Fibroblast of lung (primary cell): ENCODE measurements at places on chromosomes 13 and 19. TPM values are rescaled to one million over a fixed set of nuclear protein-coding genes. Genes with fewer than 3 reads are reported as not detected.

- no peak overlapping the region for H3K4me3 ChIP-seq
- DNase-seq: no peak
- H3K4me1 ChIP-seq: no peaks in the 10 kb centered on the region
- H3K36me3 ChIP-seq: no peaks in the 10 kb centered on the region
These were observed 363.1 kb upstream of the DACH1 start for GRCh38 chr13:72230131-72230530.

DNA sequence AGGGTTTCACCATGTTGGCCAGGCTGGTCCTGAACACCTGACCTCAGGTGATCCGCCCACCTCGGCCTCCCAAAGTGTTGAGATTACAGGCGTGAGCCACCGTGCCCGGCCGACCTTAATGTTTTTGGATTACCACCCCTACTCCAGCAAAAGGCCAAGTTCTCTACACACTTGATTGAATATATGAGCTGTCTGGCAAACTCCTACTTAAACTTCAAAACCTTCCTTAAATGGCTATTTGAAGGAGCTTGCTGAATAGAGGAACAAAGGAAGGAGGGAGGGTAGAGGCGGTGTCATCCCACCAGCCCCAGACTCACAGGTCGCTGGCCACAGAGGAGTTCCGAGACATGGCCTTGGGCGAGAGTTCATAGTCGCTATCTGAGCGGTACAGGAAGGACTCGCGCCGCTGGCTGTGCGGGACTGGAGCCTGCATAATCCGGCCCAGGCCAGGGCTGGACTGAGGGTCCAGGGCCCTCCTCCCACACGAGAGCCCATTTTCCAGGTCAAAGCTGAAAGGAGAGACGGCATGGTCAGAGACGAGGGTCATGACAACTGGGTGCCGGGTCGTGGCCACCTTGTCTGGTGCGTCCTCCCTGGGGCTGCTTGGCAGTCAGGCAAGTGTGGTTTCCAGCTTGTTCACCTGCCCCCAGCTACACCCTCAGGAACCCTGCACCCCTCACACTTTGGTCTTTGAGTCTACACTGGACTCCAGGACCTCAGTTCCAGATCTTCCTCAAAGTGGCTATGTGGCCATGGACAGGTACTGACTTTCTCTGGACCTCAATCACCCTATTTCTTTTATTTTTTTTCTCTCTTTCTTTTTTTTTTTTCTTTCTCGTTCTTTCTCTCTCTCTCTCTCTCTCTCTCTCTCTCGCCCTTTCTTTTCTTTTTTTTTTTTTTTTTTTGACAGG, 4.2 kb downstream of the PDE4C start:
- H3K27me3 ChIP-seq: no peaks in the 10 kb centered on the region
- DNase-seq: no peak
- no peak overlapping the region for H3K4me3 ChIP-seq
- no peak overlapping the region for H3K27ac ChIP-seq
- no peaks in the 10 kb centered on the region for H3K4me1 ChIP-seq

GRCh38 chr13:77065461-77066147, 38.6 kb upstream of the FBXL3 start:
- H3K4me1 ChIP-seq: peaks cover 2% of the 10 kb centered on the region
- no peaks in the 10 kb centered on the region for H3K27me3 ChIP-seq
- H3K36me3 ChIP-seq: peaks cover 5% of the 10 kb centered on the region
- no peak overlapping the region for H3K27ac ChIP-seq
- H3K4me3 ChIP-seq: no peak overlapping the region

DNA sequence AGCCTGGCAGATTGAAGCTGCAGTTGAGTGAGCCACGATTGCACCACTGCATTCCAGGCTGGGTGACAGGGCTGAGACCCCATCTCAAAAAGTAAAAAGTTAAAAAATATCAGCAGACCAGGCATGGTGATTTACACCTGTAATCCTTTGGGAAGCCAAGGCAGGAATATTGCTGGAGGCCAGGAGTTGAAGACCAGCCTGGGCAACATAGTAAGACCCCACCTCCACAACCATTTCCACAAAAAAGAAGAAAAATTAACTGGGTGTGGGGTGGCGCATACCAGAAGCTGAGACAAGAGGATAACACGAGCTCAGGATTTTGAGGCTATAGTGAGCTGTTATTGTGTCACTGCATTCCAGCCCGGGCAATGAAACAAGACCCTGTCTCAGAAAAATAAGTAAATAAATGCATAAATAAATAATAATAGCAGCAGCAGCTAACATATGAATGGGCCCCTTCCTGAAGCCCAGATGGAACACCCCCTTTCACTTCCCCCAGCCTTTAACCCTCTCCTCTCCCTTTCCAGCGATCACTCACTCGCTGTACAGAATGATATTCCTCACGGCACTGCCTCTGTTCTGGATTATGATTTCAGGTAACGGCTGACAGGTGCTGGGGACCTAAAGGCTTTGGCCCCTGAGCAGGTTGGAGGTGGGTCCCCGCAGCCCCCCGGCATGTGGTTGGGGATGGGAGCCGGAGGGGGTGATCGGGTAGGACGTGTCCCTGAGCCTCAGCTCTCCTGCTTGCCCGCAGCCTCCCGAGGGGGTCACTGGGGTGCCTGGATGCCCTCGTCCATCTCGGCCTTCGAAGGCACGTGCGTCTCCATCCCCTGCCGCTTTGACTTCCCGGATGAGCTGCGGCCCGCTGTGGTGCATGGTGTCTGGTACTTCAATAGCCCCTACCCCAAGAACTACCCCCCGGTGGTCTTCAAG, 3.2 kb downstream of the MAG start:
- H3K27me3 ChIP-seq: peaks cover 7% of the 10 kb centered on the region
- no peak overlapping the region for H3K27ac ChIP-seq
- no peaks in the 10 kb centered on the region for H3K36me3 ChIP-seq
- no peak for DNase-seq

DNA sequence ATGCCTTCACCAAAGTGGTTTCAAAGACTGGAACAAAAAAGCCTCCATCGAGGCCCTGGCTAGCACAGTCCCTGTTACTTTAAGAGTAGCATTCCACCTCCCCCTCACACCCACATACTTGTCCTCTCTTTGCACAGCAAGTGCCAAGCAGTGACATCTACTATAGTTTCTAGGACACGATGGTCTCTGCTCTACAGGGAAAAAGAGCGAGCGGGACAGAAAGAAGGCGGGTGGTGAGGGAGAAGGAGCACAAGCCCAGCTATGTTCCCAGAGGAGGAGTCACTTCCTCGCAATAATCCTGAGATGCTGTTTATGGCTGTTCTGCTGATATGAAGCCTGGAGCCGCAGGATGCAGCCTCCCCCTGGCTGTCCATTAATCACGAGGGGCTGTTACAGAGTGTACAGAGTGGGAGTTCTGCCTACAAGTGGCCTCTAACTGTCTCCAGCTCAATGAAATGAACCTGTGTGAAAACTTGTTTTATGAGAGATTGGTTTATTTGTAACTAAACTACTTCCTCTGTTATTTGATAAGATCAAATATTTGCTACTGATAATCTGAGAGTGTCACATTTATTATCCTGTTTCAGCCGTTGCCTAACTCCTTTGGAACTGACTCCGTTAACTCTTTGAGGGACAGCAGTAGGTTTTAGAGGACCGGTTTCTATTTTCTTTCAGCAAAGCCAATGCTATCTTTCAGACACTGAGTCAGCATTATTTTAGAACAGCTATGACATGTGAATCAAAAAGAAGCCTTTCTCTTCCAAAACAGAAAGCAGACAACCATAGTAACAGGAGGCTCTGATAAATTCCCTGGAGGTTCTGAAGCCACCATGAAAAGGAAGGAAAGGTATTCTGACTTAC, 208.0 kb downstream of the SPRY2 start:
- H3K4me1 ChIP-seq: peaks cover 9% of the 10 kb centered on the region
- H3K4me3 ChIP-seq: peak overlapping the region; percentile 21
- DNase-seq: peak; percentile 78
- no peaks in the 10 kb centered on the region for H3K27me3 ChIP-seq
- no peaks in the 10 kb centered on the region for H3K36me3 ChIP-seq

DNA sequence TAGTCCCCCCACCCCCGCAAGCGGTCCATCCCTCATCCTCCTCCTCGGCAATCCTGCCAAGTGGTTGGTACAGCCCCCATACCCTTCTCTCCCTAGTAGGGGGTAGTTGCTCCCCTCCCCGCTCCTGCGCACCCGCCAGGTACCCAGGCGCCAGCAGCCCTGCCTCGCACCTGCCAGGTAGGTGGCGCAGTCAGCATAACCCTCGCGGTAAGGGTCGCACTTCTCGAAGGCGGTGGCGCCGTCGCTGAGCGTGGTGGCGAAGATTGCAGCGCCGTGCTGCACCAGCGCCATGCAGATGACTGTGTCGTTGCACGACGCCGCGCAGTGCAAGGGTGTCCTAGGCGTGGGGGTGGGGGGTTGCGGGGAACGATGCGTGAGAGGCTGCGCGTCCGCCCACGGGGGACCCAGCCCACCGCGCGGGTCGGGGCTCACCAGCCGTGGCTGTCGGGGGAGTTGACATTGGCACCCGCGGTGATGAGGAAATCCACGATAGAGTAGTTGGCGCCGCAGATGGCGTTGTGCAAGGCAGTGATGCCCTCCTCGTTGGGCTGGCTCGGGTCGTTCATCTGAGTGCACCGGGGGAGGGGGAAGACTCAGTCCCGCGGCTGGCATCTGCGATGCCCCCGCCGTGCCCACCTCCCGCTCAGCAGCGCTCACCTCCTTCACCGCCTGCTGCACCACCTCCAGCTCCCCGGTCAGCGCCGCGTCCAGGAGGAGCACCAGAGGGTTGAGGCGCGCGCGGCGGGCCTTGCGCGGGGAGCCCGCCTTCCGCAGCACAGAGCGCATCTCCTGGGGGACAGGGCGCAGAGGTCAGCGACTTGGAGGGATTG, 15.2 kb upstream of the ERCC2 start:
- H3K4me1 ChIP-seq: no peaks in the 10 kb centered on the region
- H3K27ac ChIP-seq: no peak overlapping the region
- no peak for DNase-seq
- H3K36me3 ChIP-seq: no peaks in the 10 kb centered on the region
- H3K27me3 ChIP-seq: no peaks in the 10 kb centered on the region

GRCh38 chr19:58227964-58228584, 640 bp upstream of the ZNF544 start:
- H3K27ac ChIP-seq: peak overlapping the region; percentile 70
- H3K27me3 ChIP-seq: no peaks in the 10 kb centered on the region
- peak overlapping the region; percentile 84 for H3K4me3 ChIP-seq
- peaks cover 12% of the 10 kb centered on the region for H3K36me3 ChIP-seq
- DNase-seq: no peak

DNA sequence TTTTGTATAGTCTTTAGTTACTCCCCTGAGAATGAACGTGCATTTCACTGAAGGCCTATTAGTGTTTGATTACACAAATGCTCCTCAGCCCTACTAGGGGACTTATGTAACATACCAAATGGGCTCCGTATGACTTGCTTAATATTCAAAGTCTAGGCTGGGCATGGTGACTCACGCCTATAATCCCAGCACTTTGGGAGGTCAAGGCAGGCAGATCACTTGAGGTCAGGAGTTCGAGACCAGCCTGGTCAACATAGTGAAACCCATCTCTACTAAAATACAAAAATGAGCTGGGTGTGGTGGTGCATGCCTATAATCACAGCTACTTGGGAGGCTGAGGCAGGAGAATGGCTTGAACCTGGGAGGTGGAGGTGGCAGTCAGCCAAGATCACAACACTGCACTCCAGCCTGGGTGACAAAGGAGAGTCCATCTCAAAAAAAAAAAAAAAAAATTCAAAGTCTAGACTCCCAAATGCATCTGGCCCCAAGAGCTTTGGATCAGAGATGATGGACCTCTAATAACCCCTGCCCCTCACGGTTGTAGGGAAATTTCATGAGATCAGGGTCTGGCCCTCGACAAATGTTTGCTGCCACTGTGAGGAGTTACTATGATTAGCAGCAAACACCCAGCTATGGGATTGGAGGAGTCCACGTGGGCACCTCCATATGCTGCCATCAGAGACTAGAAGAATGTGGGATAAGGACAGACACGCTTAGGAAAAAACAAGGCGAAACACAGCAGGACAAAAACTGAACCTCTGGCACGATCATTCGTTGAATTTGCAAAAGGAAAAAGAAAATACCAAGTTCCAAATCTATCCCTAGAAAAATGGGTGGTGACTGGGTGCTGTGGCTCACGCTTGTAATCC, 4.6 kb downstream of the FBXO17 start:
- H3K27me3 ChIP-seq: no peaks in the 10 kb centered on the region
- H3K4me3 ChIP-seq: no peak overlapping the region
- no peak for DNase-seq
- no peak overlapping the region for H3K27ac ChIP-seq

DNA sequence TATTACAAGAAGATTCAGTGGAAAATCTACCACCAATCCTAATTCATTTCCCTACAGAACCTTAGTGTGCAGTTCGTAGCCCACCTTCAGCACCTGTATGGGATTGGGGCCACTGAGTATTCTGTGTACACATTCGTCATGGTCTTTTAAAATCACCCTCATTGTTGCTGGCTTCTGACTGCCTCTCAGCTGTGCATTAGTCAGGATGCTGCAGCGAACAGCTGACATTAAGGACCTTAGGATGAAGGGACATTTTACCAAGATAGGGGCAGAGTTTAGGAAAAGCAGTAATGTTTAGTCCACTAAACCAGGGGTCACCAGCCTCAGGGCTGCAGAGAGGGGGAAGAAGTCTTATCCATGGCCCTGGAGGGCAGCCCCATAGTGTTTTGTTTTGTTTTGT, 176.5 kb downstream of the COL4A1 start:
- H3K27ac ChIP-seq: no peak overlapping the region
- peaks cover 15% of the 10 kb centered on the region for H3K4me1 ChIP-seq
- no peaks in the 10 kb centered on the region for H3K27me3 ChIP-seq
- H3K4me3 ChIP-seq: no peak overlapping the region
- DNase-seq: no peak

- H3K36me3 ChIP-seq: no peaks in the 10 kb centered on the region
- no peak for DNase-seq
- H3K4me1 ChIP-seq: no peaks in the 10 kb centered on the region
- no peaks in the 10 kb centered on the region for H3K27me3 ChIP-seq
- H3K4me3 ChIP-seq: no peak overlapping the region
- H3K27ac ChIP-seq: no peak overlapping the region
These were observed 928.6 kb downstream of the UQCRFS1 start for GRCh38 chr19:28284389-28284788.

DNA sequence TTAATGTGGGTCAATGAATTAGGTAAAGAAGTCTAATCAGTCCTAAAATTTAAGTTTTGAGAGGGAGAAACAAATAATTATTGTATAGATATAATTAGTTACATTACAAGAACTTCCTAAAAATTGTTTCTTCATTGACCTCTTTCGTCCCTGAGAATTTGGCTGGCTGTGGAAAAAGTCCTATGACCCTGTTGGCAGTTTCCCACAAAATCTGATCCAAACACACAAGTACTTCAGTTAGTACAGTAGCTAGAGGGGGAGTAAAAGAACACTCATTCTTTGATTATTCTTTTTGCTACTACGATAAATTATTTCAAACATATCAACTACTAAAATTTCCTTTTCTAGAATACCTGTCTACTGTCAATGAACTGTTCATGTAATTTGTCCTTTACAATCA, 11.3 kb downstream of the POSTN start:
- no peaks in the 10 kb centered on the region for H3K27me3 ChIP-seq
- H3K4me3 ChIP-seq: no peak overlapping the region
- no peak overlapping the region for H3K27ac ChIP-seq
- DNase-seq: no peak
- H3K4me1 ChIP-seq: no peaks in the 10 kb centered on the region
- H3K36me3 ChIP-seq: no peaks in the 10 kb centered on the region

The ZNF561 gene
- 26.7 and 34.1 TPM in 2 replicates for polyA plus RNA-seq

The PLVAP gene
- not detected in 2 replicates for polyA plus RNA-seq
